ENCODE measurements at places on chromosomes 11 and 22.

- no peak for DNase-seq
These were observed 10.5 kb downstream of the UCP2 start for GRCh38 chr11:73972187-73972586.

GRCh38 chr11:115920092-115920461 lies 415.9 kb upstream of the CADM1 start:
- DNase-seq, result no peak

- no peak for DNase-seq
These were observed 30.4 kb downstream of the KIF18A start for GRCh38 chr11:28077521-28077920.

- DNase-seq, result peak; percentile 19
These were observed 879 bp downstream of the TMEM121B start for GRCh38 chr22:17120281-17120680.

DNA sequence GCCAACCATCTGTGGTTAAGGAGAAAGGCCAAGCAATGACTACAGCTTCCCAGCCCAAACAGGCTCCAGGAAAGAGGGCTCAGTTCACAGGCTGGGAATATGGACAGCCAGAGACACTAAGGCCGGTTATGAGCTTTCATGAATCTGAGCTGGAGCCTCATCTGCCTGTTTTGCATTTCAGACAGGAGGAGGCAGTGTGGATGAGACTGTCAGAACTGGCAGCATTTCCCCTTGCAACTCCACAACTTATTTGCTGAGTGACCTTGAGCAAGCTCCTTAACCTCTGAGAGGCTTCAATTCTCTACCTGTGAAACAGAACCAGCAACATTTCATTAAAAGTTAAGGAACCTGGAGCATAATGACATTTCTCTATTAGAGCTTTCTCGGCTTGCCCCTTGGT lies 264.0 kb downstream of the ETS1 start:
- peak; percentile 43 for DNase-seq

DNA sequence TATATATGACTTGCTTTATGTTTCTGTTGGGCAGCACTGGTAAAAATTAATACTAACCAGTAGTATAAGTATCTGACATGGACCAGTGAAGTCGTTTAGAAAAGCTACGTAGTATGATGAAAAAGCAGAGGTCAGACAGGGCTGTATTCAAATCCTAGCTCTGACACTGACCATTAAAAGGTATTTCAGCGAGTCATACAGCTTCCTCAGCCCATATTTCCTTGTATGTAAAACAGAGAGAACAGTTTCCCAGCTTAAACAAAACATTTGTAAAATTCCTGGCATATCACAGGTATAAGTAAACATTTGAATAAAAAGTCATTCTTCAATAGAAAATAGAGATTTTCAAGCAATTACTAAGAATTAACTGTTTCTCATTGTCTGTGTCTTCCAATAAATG lies 4.2 kb downstream of the NOX4 start:
- DNase-seq, result peak; percentile 50

DNA sequence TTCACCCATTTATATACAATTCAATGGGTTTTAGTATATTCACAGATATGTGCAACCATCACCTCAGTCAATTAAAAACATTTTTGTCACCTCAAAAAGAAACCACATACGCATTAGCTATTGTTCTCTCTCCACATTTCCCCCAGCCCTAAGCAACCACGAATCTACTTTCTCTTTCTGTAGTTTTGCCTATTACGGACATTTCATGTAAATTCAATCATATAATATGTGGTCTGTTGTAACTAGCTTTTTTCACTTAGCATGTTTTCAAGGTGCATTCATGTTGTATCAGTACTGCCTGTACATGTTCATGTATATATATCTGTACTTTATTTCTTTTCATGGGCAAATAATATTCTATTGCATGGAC lies 104.7 kb upstream of the RRM1 start:
- DNase-seq, result no peak

DNA sequence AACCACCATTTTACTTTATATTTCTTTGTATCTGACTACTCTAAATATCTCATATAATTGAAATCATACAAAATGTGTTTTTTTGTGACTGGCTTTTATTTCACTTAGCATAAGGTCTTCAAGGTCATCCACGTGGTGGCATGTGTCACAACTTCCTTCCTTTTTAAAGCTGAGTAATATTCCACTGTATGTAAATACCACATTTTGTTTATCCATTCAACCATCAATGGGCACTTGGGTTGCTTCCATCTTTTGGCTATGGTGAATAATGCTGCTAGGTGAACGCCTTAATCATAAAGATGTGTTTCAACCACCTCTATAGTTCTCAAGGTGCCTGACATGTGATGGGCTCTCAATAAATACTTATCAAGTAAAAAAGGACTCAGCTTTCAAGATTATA lies 15.5 kb downstream of the RAB30 start:
- DNase-seq, result no peak

- DNase-seq, result no peak
These were observed 363.7 kb downstream of the NXPE2 start for GRCh38 chr11:115042002-115042401.

- DNase-seq, result peak; percentile 84
These were observed 2.2 kb upstream of the C11orf16 start for GRCh38 chr11:8934742-8935488.

DNA sequence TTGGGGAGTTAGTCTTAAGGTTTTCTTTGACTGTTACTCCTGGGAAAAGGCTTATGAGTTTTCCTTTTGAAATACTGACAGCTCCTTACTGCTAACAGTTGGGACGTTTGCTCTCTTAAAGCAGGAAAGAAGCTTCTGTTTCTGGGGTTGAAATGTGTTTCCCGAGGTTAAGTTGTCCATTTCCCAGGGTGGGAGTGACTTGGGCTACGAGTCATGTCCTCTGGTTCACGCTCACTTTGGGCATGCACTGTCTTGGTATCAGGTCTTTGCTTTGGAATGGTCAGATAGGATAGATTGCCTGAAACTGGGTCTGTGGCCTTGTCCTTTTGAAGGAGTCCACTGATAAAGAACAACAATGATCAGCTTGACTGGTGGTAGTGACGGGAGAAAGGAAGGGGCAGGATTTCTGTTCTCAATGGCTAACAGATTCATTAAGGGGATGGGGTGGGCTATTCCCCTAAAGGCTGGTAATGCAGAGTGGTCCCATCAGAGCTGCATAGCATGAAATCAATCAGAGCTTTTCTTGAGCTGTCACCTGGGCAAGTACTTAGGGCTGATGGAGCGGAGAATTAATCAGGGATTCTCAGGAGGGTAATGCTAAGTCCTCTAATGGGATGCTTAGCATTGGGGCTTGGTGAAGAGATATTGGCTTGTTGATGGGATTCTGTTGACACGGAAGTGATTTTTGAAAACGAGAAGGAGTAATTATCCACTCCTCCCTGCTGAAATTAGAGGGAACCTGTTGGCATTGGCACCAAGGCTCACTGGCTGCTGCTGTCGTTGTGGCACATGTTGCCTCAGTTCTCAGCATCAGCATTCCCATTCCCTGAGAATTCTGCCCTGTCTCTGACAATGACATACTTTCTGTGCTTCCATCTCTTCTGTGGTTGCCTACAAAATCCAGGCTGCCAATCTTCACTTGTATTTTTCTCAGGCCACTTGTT lies 81.6 kb downstream of the TEAD1 start:
- no peak for DNase-seq

- DNase-seq, result no peak
These were observed 10.1 kb upstream of the LRP5 start for GRCh38 chr11:68302256-68302655.

GRCh38 chr11:113446938-113447337 lies 28.3 kb downstream of the DRD2 start:
- no peak for DNase-seq

- no peak for DNase-seq
These were observed 40.2 kb downstream of the MACROD1 start for GRCh38 chr11:64125676-64126075.

DNA sequence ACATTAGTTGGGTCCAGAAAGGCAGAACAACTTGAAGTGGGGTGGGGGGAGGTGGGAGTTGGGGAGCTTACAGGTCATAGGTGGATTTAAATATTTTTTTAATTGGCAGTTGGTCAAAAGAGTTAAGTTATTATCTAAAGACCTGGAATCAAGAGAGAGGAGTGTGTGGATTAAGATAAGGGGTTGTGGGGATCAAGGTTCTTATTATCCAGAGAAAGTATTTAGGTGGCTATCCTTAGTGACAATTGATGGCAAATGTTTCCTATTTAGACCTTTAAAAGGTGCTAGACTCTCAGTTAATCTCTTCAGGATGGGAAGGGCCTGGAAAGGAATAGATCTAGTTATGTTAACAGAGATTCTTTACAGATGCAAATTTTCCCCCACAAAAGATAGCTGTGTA lies 120.7 kb upstream of the OR9Q1 start:
- DNase-seq, result no peak

GRCh38 chr11:16946477-16947282 lies 67.5 kb downstream of the PLEKHA7 start:
- no peak for DNase-seq

GRCh38 chr11:125516245-125516644 lies 20.2 kb upstream of the FEZ1 start:
- DNase-seq, result no peak

GRCh38 chr11:119999220-119999619 lies 138.7 kb downstream of the TRIM29 start:
- DNase-seq, result no peak

GRCh38 chr11:10305964-10306918 lies 1.4 kb downstream of the ADM start:
- DNase-seq, result peak; percentile 36

- no peak for DNase-seq
These were observed 4.0 kb downstream of the NLRX1 start for GRCh38 chr11:119172513-119172912.

DNA sequence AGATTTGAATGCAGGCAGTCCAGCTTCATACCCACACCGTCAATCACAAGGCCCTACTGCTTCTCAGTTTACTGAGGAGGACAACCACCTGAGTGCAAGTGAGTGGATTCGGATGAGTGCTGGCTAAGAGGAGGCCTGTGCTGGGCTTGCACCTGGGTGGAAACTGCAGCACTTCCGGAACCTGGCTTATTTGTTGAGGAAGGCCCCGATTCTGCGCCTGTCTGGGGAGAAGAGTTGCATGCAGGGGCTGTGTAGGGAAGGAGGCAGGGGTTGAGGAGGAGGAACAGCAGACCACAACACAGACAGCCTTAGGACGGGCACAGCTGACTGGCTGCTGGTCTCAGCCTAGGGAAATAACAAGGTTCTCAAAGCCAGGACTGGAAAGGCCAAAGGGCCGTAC lies 20.8 kb downstream of the ABTB2 start:
- no peak for DNase-seq

- DNase-seq, result peak; percentile 76
These were observed 14.9 kb downstream of the SLC25A18 start for GRCh38 chr22:17578136-17578754.

GRCh38 chr11:67282155-67282875 lies 6.8 kb upstream of the ANKRD13D start:
- no peak for DNase-seq

Measured in AG10803 (cell line).